ENCODE measurements at places on chromosomes 2 and 18.

- DNase-seq = no peak
These were observed 144.9 kb upstream of the LHCGR start for GRCh38 chr2:48900321-48901014.

GRCh38 chr2:121094101-121094500 lies 190.9 kb downstream of the TFCP2L1 start:
- no peak for DNase-seq

- DNase-seq = no peak
These were observed 15.0 kb downstream of the RND3 start for GRCh38 chr2:150472511-150472899.

DNA sequence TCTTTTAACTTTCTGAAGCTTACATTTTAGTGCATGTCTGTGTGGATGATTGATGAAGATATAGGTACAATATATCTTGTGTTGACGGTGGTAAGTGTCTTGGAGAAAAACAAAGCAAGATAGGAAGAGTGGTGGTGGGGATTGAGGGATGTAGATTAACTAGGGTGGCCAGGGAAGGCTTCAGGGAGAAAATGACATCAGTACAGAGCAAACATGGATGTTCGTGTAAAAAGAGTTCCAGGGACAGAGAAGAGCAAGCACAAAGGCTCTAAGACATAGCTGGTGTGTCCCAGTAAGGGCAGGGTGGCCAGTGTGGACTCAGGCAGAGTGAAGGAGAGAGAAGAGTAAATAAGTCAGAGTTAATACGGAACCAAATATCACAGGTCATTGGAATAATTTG lies 2.7 kb upstream of the CERS6 start:
- no peak for DNase-seq

DNA sequence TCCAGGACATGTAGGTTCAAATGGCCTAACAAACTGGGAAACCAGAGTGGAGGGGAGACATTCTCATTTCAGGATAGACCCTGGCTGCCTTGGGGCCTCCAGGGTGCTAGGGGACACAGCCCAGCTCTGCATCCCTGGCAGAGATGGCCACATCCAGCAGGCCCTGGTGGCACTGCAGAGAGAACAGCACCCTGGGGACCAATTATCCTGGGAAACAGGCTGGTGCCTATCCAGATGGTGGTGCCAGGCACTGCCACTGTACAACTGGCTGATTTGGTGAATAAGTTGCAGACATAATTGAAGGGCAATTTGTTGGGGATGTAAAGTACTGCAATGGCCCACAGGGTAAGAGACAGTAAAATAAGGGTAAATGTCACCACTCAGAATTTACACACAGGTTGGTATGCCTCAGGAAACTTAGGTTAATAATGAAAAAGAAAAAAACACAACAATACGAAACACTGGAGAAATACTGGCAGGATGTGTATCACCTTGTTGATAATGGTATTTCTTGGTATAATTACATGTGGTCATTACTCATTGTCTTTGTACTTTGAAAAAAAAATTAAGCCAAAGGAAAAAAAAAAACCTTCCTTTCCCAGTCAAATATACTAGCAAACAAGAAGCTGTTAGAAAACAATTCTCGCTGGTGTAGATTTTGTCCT lies 12.8 kb upstream of the SFTPB start:
- no peak for DNase-seq

- DNase-seq = peak; percentile 62
These were observed 16.6 kb downstream of the MALT1 start for GRCh38 chr18:58687871-58688308.

DNA sequence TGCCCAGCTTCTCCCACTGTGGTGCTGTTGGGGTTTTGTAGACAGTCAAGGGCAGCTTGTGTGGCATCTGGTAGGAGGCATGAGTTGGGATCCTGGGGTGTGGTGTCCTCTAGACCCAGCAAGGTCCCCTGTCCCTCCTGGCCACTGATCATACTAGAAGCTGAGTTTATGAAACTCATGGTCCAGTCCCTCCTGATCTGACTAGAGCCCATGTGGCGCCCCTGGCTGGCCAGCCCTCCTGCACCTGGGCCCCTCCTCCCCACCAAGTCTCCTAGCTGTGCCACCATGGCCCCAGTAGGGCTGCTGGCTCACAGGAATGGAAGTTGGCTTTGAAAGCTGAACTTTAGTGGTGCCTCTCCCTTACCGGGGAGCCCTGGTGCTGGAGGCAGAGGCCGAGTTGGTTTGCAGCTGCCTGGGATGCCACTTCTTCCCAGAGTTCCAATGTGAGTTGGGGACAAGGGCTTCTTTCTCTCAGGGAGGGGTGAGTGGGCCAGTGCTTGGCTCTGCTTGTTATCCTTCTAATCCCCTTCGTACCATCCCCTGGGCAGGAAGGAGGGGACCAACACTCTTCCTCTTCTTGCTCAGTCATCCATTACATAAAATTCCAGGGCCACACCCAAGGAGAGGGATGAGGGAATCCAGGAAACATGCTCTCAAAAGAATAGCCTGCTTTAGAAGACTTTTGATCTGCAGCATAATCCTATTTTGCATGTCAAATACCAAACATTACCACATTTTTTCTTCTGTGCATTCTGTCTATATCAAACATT lies 37.5 kb upstream of the HAAO start:
- no peak for DNase-seq

GRCh38 chr2:157784169-157784822 lies 91.8 kb downstream of the ACVR1 start:
- DNase-seq = peak; percentile 21

DNA sequence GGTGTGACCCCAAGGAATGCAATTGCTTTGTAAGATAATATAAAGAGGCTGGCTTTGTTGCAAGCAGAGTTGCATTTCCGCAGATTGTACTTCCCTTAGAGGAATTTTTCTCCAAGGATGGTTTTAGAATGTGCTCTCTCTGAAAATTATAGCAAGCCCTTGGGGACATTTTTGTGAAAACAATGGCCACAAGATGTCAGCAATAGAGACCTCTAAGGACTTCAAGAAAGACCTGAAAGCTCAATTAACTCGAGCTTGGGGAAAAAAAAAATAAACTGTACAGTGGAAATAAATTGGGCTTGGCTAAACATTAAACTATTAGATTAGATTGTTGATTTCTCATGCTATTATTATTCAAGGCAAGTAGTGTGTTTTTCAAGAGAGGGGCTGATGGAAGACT lies 81.3 kb upstream of the KYNU start:
- DNase-seq = no peak

- DNase-seq = no peak
These were observed 36.2 kb upstream of the HS6ST1 start for GRCh38 chr2:128354726-128355470.

GRCh38 chr2:115161771-115162493 lies 719.5 kb downstream of the DPP10 start:
- no peak for DNase-seq

DNA sequence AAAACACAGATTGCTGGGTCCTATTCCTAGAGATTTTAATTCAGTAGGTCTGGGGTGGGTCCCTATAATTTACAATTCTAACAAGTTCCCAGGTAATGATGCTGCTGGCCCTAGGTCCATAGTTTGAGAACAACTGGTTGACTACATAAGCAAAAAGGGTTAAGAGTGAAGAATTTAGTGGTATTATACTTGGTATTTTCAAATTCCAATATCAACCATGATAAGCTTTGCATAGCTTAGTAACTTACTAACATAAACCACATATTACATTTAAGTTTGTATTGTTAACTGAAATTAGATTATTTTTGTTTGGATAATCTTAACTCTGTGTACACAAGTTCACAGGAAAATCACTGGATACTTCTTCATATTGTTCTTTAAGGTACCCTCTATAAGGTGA lies 862.9 kb upstream of the ACVR2A start:
- no peak for DNase-seq

GRCh38 chr2:222840060-222840802 lies 20.6 kb upstream of the ACSL3 start:
- no peak for DNase-seq

- no peak for DNase-seq
These were observed 413.7 kb upstream of the RGPD4 start for GRCh38 chr2:107412981-107413380.

DNA sequence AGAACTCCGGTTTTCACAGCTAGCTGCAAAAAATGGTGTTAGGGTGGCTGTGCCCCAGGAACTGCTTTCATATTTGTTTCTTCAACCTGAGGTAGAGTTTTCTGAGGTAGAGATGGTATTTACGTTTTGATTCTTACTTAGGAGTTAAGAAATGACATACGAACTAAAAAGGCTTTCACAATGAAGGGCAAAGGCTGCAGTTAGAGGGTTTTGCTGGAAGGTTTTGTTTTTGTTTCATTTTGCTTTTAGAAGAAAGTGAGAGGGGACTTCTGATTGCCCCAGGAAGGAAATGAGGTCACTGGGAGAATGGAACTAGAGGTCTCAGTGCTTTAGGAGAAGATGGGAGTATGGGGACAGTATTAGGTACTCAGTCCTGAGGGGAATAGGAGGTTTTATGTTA lies 15.5 kb downstream of the CDCA7 start:
- no peak for DNase-seq

- no peak for DNase-seq
These were observed 15.5 kb downstream of the CYP1B1 start for GRCh38 chr2:38060236-38061018.

GRCh38 chr2:217475791-217476190 lies 527.0 kb downstream of the TNS1 start:
- no peak for DNase-seq

GRCh38 chr2:98471402-98472131 lies 26.9 kb downstream of the INPP4A start:
- DNase-seq = no peak

GRCh38 chr2:85806358-85807118 lies 52.7 kb downstream of the ATOH8 start:
- DNase-seq = no peak

GRCh38 chr2:228646061-228646460 lies 464.6 kb upstream of the SPHKAP start:
- no peak for DNase-seq

Measured in stimulated activated CD4-positive, alpha-beta T cell treated with anti-CD3 and anti-CD28 coated beads, Interleukin-2, amount 100 ng/mL, for 24 hours (primary cell).